SHP77 (cell line): ENCODE measurements at places on chromosomes 1 and 21.

- peak; percentile 52 for DNase-seq
Measured at GRCh38 chr1:92907949-92908684, 53.1 kb downstream of the DIPK1A start.

GRCh38 chr1:2144501-2145090 lies 50.0 kb downstream of the FAAP20 start:
- DNase-seq, result no peak

GRCh38 chr1:20486457-20487235 lies 636 bp upstream of the CAMK2N1 start:
- peak; percentile 73 for DNase-seq

DNA sequence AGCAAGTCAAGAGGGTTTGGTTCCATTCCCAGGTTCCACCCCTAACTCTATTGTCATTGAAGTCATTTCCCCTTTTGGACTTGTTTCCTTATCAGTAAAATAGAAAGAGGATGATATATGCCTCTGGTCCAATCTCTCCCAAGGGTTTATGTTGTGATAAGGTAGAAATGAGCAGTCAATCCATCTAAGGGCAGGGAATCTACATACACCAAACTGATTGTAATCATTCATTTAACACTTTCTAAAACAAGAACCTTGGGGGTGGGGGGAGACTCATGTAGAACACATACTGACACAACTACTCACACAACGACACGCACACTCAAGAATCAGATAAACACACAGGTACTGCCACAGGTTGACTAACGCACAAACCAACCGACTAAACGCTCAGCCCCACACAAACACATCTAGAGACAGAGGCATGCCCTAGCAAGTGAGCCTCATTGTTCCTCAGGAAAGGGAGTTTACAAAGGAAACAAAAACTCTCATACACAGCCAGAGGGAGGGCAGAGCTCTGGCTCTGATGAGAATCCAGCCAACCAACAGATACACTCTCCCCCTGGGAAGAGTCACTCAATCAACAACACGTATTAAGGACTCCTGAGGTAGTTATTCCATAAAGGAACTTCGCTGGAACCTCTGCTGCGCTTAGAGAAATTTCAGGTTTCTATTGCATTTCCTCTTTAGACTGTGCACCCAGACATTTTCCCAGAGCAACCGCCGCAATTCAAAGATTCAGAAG lies 1.0 kb downstream of the F11R start:
- no peak for DNase-seq

GRCh38 chr1:235749755-235750300 lies 100.2 kb upstream of the GNG4 start:
- DNase-seq, result no peak

GRCh38 chr1:107776900-107777663 lies 187.9 kb downstream of the VAV3 start:
- DNase-seq, result peak; percentile 4

DNA sequence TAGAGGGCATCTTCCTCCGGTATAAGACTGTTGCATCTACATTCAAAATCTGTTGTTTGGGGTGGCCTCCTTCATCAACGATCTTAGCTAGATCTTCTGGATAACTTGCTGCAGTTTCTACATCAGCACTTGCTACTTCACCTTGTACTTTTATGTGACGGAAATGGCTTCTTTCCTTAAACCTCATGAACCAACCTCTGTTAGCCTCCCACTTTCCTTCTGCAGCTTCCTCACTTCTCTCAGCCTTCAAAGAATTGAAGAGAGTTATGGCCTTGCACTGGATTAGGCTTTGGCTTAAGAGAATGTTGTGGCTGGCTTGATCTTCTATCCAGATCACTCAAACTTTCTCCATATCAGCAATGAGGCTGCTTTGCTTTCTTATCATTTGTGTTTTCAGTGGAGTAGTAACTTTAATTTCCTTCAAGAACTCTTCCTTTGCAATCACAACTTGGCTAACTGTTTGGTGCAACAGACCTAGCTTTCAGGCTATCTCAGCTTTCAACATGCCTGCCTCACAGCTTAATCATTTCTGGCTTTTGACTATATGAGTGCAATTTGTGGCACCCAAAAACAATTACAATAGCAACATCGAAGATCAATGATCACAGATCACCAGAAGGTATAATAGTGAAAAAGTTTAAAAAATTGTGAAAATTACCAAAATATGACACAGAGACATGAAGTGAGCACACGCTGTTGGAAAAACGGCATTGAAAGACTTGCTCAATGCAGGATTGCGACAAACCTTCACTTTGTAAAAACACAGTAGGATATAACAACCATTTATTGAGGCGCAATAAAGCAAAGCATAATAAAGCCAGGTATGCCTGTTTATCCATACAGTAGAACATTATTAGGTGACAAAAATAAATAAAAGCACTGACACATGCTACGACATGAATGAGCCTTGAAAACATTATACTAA lies 56.7 kb upstream of the GFI1 start:
- DNase-seq, result no peak

GRCh38 chr1:26469558-26469957 lies 2.7 kb upstream of the HMGN2 start:
- no peak for DNase-seq

DNA sequence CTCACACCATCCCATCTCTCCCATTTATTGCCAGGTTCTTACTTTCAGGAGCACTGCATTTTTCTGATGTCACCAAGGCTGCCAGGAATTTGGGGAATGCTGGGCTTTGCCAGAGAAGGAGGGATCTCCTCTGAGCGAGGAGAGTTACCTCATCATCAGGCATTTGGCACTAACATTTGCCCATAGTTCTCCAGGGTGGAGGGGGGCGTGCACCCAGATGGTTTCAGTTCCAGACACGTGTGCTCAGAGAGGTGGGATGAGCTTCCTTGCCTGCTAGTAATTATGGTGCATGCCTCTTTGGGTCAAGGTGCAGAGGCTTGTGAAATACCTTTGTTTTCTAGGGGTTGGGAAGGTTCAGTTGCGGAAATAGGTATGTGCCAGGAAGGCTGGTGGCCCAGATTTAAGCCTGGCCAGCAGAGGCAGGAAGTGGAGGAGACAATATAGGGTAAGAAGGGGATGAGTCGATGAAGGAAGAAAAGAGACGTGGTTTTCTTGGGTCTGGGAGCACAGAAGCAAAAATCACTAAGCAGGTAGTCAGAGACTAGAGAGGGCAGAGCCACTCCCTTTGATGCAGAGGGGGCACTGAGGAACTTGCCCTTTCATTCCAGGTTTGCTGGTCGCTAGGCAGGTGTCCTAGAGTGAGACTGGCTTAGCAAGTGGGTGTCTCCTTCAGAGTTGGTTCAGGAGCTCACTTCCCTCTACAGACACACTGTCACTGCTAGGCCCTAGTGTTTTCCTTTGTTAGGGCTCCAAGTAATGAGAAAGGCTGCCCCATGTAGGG lies 7.2 kb downstream of the TUFT1 start:
- DNase-seq, result no peak
